Esophagus muscularis mucosa (tissue), 4 donors: ENCODE measurements at places on chromosomes 7 and 10. TPM values are rescaled to one million over a fixed set of nuclear protein-coding genes. Genes with fewer than 3 reads are reported as not detected.

The NIPSNAP2 gene
- total RNA-seq: 119 TPM

- H3K27me3 ChIP-seq: no peaks in the 10 kb centered on the region
- H3K27ac ChIP-seq: no peak overlapping the region
- no peak for DNase-seq
- no peaks in the 10 kb centered on the region for H3K4me1 ChIP-seq
These were observed 173.2 kb upstream of the PPP2R2D start for GRCh38 chr10:131727560-131727959.

The FAM25C gene
- total RNA-seq: not detected

- H3K27me3 ChIP-seq: no peaks in the 10 kb centered on the region
- peaks cover 94% of the 10 kb centered on the region for H3K36me3 ChIP-seq
- H3K4me1 ChIP-seq: peaks cover 4% of the 10 kb centered on the region
- H3K27ac ChIP-seq: no peak overlapping the region
- DNase-seq: no peak
These were observed 91.8 kb downstream of the RGS10 start for GRCh38 chr10:119450606-119451299.

- DNase-seq: no peak
- H3K4me1 ChIP-seq: peaks cover 20% of the 10 kb centered on the region
- peaks cover 10% of the 10 kb centered on the region for H3K27me3 ChIP-seq
- H3K27ac ChIP-seq: no peak overlapping the region
- peak overlapping the region; percentile 20 for H3K4me3 ChIP-seq
- no peaks in the 10 kb centered on the region for H3K36me3 ChIP-seq
These were observed 3.0 kb downstream of the IRF5 start for GRCh38 chr7:128940494-128941322.

- no peak overlapping the region for H3K4me3 ChIP-seq
- no peaks in the 10 kb centered on the region for H3K4me1 ChIP-seq
- no peaks in the 10 kb centered on the region for H3K36me3 ChIP-seq
- no peak for DNase-seq
- H3K27ac ChIP-seq: no peak overlapping the region
These were observed 10.8 kb upstream of the ZNF862 start for GRCh38 chr7:149827089-149827981.

DNA sequence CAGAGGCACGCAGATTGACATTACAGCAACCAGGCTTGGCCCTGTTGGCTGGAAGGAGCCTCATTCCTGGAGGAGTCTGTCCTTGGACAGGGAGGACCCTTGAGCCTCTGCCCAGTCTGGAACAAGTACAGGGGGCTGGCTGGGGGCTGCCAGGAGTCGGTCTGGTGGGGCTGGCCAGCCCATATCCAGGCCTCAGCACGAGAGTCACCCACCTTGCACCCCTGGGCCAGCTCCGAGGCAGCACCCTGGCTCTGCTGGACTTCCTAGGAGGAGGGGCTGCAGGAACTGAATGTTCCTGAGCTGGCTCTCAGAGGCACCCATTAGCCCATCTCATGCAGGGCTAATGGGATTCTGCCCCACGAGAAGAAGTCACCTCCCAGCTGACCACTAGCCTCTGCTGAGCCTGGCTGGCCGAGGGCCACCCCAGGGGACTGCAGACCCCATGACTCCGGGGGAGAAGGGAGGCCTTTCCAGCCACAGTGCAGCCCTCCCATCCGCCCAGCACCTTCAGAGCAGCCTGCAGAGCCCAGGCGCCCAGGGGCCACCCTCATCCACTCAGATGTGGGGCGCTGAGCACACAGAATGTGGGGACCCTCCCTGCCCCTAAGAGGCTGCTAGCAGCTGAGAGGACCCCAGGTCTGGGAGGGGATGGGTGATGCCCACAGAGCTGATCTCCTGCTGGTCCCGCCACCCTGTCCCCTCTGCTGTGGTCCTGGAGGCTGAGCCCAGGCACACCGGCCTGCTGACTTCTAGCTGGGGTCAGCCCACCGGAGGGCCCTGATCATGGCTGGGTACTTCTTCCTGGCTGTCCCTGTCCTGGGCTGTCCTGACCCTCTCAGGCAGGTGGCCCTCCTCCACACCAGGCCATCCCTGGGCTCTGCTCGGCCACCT lies 14.8 kb upstream of the INPP5A start:
- H3K36me3 ChIP-seq: no peaks in the 10 kb centered on the region
- no peak overlapping the region for H3K4me3 ChIP-seq
- no peaks in the 10 kb centered on the region for H3K27me3 ChIP-seq
- DNase-seq: no peak
- H3K27ac ChIP-seq: no peak overlapping the region
- peaks cover 56% of the 10 kb centered on the region for H3K4me1 ChIP-seq

GRCh38 chr10:8302565-8302964 lies 248.1 kb downstream of the GATA3 start:
- H3K4me1 ChIP-seq: no peaks in the 10 kb centered on the region
- no peaks in the 10 kb centered on the region for H3K27me3 ChIP-seq
- DNase-seq: no peak
- H3K4me3 ChIP-seq: no peak overlapping the region
- H3K36me3 ChIP-seq: no peaks in the 10 kb centered on the region

GRCh38 chr7:101701153-101701794 lies 72.2 kb upstream of the MYL10 start:
- H3K27me3 ChIP-seq: no peaks in the 10 kb centered on the region
- no peaks in the 10 kb centered on the region for H3K4me1 ChIP-seq
- H3K27ac ChIP-seq: no peak overlapping the region
- DNase-seq: no peak
- no peaks in the 10 kb centered on the region for H3K36me3 ChIP-seq

DNA sequence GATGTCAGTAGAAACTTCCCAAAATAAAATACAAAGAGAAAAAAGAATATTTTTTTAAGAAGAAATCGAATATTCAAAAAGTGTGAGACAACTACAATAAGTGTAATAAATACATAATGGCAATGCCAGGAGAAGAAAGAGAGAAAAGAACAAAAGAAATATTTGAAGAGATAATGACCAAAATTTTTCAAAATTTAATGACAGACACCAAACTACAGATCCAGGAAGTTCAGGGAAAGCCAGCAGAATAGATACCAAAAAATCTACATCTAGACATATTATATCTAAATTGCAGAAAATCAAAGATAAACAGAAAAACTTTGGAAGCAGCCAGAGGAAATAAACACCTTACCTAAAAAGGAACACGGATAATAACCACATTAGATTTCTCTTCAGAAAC lies 66.8 kb upstream of the CDK1 start:
- no peak for DNase-seq
- H3K27me3 ChIP-seq: no peaks in the 10 kb centered on the region
- H3K36me3 ChIP-seq: no peaks in the 10 kb centered on the region
- no peaks in the 10 kb centered on the region for H3K4me1 ChIP-seq
- no peak overlapping the region for H3K4me3 ChIP-seq
- H3K27ac ChIP-seq: no peak overlapping the region

The PAPOLB gene
- 0.46 TPM for total RNA-seq

The NEURL1 gene
- total RNA-seq: 0.42 TPM

- H3K27me3 ChIP-seq: no peaks in the 10 kb centered on the region
- H3K27ac ChIP-seq: no peak overlapping the region
- no peaks in the 10 kb centered on the region for H3K4me1 ChIP-seq
These were observed 293.9 kb downstream of the SNX13 start for GRCh38 chr7:17646253-17646956.

- no peaks in the 10 kb centered on the region for H3K36me3 ChIP-seq
- no peak overlapping the region for H3K4me3 ChIP-seq
- H3K27me3 ChIP-seq: peaks cover 64% of the 10 kb centered on the region
- H3K27ac ChIP-seq: no peak overlapping the region
- no peaks in the 10 kb centered on the region for H3K4me1 ChIP-seq
- DNase-seq: no peak
These were observed 30.2 kb upstream of the LEP start for GRCh38 chr7:128210590-128211570.

DNA sequence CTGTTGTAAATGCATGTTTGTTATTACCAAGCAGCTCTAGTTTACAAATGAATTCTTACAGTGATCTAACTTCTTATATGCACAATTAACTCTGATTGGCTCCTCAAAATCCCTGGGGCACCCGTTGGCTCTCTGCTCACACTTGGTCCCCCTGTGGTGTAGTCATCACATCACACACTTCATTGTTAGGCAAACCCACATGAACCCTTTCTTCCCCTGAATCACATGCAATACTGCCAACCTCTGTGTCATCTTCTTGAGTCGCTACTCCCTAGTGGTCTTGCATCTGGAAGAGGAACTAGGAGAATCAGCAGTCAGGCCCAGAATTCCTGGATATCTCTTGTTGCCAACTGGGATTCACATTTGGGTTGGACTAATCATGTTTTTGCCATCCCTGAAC lies 73.1 kb downstream of the CD36 start:
- no peaks in the 10 kb centered on the region for H3K36me3 ChIP-seq
- H3K4me1 ChIP-seq: no peaks in the 10 kb centered on the region
- no peak for DNase-seq

The CARD11 gene
- total RNA-seq: 0.26 TPM
